ENCODE measurements at places on chromosomes 4 and X.

DNA sequence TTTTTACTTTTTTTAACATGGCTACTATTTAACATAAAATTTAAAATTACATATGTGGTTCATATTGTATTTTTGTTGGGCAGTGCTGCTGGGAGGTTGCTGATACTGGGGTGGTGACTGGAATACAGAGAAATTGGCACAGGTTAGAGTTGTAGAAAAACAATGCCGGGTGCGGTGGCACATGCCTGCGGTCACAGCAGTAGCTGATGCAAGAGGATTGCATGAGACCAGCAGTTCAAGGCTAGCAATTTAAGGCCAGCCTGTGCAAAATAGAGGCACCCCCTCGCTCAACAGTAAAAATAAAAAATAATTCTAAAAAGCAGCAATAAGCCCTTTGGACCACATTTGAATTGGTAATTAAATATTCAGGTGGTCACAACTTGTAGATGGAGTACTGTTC, 11.8 kb upstream of the CPE start:
- DNase-seq: no peak

GRCh38 chrX:43065978-43066377, 288.0 kb upstream of the PPP1R2C start:
- no peak for DNase-seq

- no peak for DNase-seq
Observed at GRCh38 chr4:84501721-84502267, 2.7 kb upstream of the NKX6-1 start.

- no peak for DNase-seq
Observed at GRCh38 chr4:53809816-53810215, 218.5 kb upstream of the LNX1 start.

DNA sequence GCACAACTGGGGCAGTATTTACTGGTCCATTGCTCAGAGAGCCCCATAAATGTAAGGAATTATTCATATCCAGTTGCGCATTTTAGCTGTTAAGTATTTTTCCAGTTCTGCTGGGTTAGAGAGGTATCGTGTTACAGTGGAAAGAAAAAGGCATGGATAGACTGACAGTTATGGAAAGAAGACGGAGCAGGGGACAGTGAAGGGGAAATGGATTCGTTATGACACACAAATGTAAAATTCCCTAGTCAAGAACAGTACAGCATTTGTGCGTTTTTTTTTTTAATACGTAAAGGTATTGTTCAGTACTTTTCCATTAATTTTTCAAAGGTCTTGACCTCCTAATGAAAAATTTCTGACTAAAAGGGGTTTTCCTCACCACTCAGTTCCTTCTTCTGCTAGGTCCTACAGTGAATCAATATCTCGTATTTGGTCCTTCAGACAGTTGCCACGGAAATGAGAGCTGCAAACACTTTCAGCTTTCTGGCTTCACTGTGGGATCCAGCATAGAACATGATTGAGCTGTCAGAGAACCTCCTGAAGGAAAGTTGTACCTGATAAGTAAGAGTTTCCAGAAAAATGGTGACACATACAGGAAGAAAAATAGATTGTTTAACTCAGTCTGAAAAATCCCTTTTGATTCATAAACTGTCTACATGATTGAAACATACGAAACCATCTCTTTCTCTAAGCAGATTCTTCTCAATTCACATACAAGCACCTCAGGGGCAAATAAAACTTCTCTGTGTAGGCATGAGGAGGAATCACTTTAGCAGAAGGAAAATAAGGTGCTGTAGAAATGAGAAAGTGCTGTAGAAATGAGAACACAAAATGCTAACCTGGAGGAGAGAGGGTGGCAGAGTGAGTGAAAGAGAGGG, 21.8 kb upstream of the BBS12 start:
- DNase-seq: no peak

DNA sequence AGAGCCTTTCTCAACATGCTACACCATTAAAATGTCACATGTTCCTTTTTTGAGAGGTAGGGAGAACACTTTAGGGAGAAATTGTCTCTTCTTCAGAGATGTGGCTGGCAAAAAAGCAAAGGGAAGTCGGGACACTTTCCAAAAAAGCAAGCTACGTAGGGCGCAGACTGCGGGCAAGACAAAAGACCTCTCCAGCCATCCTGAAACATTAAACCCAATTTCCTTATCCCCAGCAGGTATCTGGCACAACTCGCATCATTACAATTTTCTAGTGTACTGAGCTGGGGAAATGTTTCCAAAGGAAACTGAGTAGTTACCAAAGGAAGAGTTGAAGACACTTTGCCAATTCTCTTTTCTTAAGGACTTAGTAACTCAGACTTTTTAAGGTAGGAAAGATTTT, 116.0 kb downstream of the PACRGL start:
- no peak for DNase-seq

DNA sequence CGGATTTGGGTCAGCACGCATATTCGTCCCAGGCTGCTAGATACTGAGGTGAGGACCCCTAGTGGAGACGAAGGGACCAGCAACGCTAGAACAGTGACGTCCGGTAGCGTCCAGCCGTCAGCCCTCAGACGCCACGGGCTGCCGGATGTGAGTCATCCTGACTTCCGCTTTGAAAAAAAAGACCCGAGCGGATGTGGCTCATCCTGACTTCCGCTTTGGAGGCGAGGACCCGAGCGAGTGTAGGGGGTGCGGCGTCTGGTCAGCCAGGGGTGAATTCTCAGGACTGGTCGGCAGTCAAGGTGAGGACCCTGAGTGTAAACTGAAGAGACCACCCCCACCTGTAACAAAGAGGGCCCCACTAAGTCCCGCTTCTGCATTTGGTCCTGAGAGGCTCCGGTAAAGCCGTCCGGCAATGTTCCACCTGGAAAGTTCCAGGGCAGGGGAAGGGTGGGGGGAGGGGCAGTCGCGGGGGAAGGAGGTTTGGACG, at the start of gene MAGEB2:
TSS of gene MAGEB2 (plus strand) at position 207 of the 487 bp plus-strand sequence. CDS start 3,018 bp downstream, outside the sequence.
- no peak for DNase-seq

GRCh38 chr4:15755321-15756155, 22.6 kb upstream of the CD38 start:
- no peak for DNase-seq

- DNase-seq: no peak
Observed at GRCh38 chr4:189021831-189022230, 882.6 kb downstream of the TRIML1 start.

DNA sequence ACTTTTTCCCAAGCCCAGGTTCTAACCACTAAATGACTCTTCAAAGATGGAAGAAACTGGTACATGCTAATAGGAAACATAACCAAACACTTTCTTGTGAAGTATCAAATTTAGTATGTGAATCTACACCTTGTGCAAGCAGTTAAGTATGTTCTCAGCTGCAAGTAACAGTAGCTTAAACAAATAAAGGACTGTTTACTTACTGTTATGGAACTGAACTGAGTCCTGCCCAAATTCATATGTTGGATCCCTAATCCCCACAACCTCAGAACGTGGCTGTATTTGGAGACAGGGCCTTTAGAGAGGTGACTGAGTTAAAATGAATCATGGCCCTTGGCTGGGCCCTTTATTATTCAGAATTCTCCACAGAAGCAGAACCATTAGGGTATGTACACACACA, 178.7 kb downstream of the KDR start:
- DNase-seq: no peak

DNA sequence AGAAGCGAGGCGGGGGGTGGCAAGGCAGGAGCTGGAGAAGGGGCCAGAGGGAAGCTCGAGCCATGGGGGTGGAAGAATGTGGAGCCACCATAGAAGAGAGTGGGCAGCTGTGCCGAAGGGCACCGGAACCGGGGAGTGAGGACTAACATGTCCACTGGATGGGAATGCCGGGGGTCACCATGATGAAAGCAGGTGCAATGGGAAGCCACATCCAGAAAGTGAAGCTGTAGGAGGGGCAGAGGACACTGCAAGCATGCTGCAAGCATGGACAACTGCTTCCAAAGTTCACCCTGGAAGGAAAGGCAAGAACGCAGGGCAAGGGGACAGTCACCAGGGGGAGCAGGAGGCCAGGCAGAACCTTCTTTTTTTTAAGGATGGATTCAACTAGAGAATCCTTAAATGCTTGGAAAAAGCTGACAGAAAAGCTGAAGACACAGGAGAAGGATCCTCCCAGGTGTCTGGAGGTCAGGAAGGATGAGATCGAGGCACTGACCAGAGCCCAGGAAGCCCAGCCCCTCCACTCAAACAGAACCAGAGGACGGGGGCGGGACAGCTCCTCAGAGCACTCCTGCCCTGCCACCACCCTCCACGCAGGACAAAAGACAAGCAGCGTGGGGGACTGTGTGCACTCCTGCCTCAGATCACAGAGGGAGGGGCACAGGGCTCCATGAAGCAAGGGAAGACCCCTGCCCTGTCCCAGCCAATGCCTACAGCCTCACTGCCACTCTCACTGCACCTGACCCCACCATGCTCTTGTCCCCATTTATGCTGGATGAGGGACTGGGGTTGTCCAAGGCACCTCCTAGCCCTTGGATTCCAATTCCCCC, 169.2 kb downstream of the AFAP1 start:
- DNase-seq: no peak

- DNase-seq: no peak
Observed at GRCh38 chrX:24242649-24243175, 71.2 kb downstream of the SUPT20HL2 start.
